H9 (cell line): ENCODE measurements at places on chromosomes 6 and 20. TPM values are rescaled to one million over a fixed set of nuclear protein-coding genes. Genes with fewer than 3 reads are reported as not detected.

Gene DNPH1
- 47.0 and 56.2 TPM in 2 replicates for total RNA-seq

Gene B3GAT2
- total RNA-seq = 0.22 and 0.24 TPM in 2 replicates

Gene RTF2
- total RNA-seq = 57.2 and 62.6 TPM in 2 replicates

Gene PSORS1C2
- 0.31 and 0.33 TPM in 2 replicates for total RNA-seq

Gene TFAP2C
- total RNA-seq = 22.5 and 24.3 TPM in 2 replicates

Gene CST3
- 77.2 and 81.9 TPM in 2 replicates for total RNA-seq

Gene MLIP
- total RNA-seq = not detected in 2 replicates

Gene TUBB2B
- total RNA-seq = 317 and 320 TPM in 2 replicates

Gene CAP2
- total RNA-seq = 11.5 and 11.9 TPM in 2 replicates

Gene BFSP1
- total RNA-seq = 8.6 and 9.4 TPM in 2 replicates

Gene TREML1
- total RNA-seq = not detected in 2 replicates

Gene DOP1A
- total RNA-seq = 14.4 and 17.0 TPM in 2 replicates

Gene PDYN
- total RNA-seq = 0.59 and 0.63 TPM in 2 replicates

Gene BPI
- total RNA-seq = not detected in 2 replicates

Gene ZC2HC1B
- not detected in 2 replicates for total RNA-seq

Gene TMC2
- not detected in 2 replicates for total RNA-seq

Gene CST2
- not detected in 2 replicates for total RNA-seq

Gene CFAP61
- total RNA-seq = 0.44 TPM in 1 of 2 replicates, not detected in the other

Gene ZSCAN9
- 11.5 and 12.7 TPM in 2 replicates for total RNA-seq

Gene IL17A
- total RNA-seq = not detected in 2 replicates

Gene KIF13A
- 38.2 and 43.1 TPM in 2 replicates for total RNA-seq

Gene SERPINB1
- 18.4 and 20.5 TPM in 2 replicates for total RNA-seq

Gene FNDC11
- 2.5 and 2.7 TPM in 2 replicates for total RNA-seq

Gene SCAND1
- 59.1 and 60.5 TPM in 2 replicates for total RNA-seq

Gene NOX3
- not detected in 2 replicates for total RNA-seq

Gene PPIL6
- total RNA-seq = 0.26 and 1.0 TPM in 2 replicates

Gene EYA4
- total RNA-seq = 0.26 TPM in 1 of 2 replicates, not detected in the other
